ENCODE measurements at places on chromosomes 11 and 22.

DNA sequence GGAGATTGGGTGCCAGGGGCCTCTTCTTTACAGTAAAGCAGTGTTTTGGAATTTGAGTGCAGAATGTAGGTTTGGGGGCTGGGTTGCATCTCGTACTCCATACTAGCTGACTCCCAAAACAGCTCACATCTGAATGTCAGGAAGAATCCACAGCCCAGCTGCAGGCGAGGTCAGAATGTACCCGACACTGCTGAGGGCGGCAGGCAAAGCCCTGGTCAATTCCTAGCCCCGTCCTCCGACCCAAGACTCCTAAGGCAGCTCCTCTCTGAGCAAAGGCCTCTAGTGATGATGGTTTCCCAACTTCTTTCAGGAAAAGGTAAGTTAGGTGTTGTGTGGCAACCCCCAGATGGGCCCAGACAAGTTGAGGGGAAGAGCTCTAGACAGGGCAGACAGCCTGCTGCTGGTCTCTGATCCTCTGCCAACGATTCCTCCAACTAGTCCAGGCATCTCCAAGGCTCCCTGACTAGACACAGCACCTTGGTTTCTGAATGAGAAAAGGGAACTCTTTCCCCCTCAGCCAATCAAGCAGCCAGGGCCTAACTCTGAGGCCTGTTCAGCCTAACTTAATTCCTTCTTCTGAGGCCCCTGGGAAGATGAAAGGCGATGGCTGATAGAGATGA, 8.6 kb downstream of the LARGE2 start:
- DNase-seq, result no peak

- DNase-seq, result peak; percentile 99
These were observed 35.0 kb upstream of the SORL1 start for GRCh38 chr11:121417055-121417551.

GRCh38 chr11:8732748-8733241, 50.2 kb downstream of the RPL27A start:
- DNase-seq, result peak; percentile 94

GRCh38 chr11:28350216-28350615, 242.0 kb downstream of the METTL15 start:
- DNase-seq, result no peak

- peak; percentile 82 for DNase-seq
These were observed 26.9 kb downstream of the SNAP29 start for GRCh38 chr22:20885557-20886323.

DNA sequence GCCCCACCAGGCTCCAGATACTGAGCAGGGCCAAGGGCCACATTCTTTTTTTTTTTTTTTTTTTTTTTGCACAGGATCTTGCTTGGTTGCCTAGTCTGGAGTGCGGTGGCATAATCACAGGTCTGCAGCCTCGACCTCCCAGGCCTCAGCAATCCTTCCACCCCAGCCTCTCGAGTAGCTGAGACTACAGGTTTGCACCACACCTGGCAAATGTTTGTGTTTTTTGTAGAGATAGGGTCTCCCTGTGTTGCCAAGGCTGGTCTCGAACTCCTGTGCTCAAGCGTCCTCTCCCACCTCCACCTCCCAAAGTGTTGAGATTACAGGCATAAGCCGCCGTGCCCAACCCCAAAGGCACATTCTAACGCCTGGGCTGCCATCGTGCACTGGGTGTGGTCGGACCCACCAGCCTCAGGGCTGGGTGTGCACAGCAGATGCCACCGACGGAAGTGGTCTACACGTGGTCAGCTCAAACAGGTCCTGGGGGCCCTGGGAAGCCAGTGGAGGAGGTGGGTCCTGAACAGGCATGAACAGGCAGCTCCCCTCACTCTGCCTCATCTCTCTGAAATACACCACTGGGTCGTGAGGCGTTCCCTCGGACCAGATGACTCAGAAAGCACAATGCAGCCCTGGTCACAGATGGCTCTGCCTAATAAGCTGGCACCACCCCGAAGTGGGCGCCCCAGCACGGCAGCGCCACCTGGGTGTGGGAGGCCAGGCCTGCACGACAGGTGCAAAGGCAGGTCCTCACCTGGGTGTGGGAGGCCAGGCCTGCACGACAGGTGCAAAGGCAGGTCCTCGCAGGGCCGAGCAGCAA, 5.1 kb upstream of the B4GALNT4 start:
- peak; percentile 33 for DNase-seq
